AG10803 (cell line): ENCODE measurements at places on chromosomes 16 and 17.

- DNase-seq, result no peak
Observed at GRCh38 chr17:66523378-66524200, 221.2 kb downstream of the PRKCA start.

GRCh38 chr16:89720551-89720812 is 216 bp downstream of the VPS9D1 start:
- no peak for DNase-seq

DNA sequence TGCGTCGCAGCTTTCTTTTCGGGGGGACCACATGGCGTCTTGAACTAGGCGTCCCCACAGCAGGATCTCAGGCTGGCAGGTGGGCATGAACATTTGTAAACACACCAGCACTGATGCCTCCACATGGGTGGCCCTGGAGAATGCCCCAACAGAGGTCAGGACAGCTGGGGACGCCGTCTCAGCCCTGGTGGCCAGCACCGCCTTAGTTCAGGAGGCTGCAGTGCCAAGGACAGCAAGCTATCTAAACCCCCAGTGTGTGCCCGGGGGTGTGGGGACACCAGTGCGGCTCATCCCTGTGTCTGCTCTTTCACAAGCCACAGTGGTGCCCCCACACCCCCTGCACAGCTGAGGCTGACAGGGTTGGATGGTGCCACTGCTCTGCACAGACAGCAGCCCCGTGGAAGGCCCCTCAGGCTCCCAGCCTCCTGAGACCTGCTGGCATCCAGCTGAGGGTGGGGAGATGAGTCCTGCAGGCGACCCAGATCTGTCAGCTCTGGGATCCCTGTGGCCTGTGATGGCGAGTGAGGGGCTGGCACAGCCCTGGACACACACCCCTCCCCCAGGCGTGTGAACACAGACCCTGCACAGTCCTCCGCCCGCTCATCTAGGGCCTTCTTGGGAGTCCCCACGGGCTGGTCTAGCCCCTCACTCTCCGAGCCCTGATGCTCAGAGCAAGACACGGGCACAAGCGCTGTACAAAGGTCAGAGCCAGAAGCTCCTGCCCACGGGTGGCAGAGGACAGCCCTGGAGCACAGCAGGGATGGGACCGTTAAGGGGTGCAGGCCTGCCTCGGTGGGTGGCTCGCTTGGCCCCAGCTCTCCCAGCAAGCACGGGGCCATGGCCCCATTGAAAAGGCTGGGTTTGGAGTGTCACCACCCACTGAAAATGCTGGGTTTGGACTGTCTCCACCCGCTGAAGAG is 10.7 kb downstream of the FSCN2 start:
- DNase-seq, result no peak

GRCh38 chr17:16662936-16663335 is 9.3 kb upstream of the ZNF624 start:
- no peak for DNase-seq

DNA sequence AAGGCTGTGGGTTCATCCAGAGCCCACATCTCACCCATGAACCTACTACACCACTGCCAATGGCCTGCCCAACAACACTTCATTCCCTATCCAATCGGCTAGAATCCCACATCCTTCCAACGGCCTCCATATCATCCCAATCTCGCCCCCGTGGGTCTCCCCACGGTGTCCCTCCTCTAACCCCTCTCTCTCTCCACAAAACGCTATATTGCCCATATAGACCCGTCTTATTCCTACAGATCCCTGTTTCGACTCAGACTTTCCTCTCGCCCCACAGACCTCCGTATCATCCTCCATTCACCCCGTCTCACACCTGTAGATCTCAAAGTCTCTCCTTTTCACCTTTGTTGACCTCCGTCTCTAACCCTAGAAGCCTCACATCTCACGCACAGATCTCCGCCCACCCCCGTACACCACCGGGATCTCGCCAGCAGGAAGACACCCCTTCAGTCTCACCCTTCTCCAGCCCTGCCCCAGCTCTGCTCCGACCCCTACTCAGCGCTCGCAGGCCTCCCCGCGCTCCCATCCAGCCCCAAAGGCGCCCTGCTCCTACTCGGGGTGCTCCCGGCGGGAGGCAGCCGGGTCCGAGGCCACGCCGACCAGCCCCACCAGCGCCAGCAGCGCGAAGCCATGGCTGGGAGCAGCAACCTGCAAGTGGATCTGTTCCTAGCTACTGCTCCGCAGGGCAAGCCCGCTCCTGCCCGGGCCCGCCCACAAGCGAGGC is at the start of gene FDXR:
TSS of gene FDXR (minus strand) at position 682 of the 724 bp plus-strand sequence. CDS start at position 632, 50 bp downstream.
- DNase-seq, result no peak

- no peak for DNase-seq
Observed at GRCh38 chr17:67335245-67335835, 31.0 kb downstream of the PSMD12 start.

- DNase-seq, result no peak
Observed at GRCh38 chr17:56973520-56973919, 4.4 kb upstream of the SCPEP1 start.

DNA sequence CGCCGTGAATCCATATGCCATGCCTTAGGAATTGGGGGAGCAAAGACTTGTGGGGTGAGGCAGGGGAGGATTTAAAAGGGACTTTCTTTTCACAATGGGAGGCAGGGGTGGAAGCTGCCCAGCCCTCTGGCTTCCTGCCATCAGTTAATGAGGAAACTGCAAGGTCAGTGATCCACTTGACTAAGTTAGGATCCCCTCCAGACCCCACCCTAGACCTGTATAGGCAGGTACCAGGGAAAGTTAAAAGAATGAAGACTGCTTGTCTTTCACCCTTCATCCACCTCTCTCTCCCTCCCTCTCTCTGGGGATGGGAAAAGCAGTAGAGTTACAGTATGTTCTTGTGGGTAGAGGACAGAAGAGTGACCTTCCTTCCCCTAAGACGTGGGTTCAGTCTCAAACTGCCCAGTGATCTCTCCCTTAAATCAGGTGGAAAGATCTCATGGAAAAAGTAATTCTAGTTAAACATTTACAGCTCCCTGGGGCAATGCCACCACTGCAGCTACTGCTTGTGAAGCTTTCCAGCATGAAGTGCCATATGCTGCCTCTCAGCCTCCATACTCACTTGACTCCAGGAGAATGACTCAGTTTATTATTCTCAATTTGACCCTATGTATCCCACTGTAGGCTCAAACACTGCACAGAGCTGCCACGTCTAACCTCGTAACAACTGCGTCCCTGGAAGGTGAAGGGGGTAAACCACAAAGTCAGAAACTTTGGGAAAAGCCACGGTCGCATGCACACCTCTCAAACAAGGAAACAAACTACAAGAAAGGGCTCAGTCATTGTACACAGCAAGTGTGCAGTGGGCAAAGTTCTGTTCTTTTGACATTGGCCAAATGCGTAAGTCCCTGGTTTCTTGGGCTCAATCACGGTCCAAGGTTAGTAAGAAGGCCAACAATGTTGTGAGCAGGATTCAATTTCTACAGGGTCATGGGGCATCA is 1.2 kb downstream of the COA3 start:
- no peak for DNase-seq

- no peak for DNase-seq
Observed at GRCh38 chr17:40086150-40087044, 14.0 kb downstream of the NR1D1 start.

DNA sequence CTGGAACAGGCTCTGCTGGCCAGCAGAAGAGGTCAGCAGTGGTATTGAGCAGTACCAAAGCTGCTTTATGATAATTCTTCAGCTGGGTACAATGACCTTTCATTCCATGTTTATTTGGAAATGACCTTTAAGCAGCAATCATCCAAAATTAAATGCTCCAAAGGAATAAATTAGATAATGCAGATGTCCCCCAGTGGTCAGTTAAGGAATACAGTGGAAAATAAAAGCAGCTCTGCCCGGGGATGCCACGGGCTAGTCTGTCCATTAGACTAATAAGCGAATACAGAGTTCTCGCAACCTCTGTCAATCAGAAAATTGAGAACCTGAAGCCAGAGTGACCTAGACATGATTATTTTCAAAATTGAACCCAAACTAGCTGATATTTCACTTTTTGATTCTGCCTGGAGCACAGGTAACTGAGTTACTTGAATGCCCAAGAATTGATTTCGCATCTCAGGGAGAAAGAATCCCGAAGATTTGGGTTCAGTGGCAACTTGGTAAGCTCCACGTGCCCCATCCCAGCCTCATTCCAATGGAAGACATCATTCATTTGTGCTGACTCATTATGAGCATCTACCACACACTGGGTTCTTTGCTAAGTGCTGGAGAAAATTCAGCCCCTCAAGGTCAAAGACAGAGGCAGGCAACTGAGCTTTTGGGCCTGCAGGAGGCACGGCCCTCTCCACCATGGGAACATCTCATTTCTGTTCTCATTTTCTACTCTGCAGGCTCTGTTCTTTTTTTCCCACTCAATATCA is 34.4 kb upstream of the SLC39A11 start:
- DNase-seq, result no peak

DNA sequence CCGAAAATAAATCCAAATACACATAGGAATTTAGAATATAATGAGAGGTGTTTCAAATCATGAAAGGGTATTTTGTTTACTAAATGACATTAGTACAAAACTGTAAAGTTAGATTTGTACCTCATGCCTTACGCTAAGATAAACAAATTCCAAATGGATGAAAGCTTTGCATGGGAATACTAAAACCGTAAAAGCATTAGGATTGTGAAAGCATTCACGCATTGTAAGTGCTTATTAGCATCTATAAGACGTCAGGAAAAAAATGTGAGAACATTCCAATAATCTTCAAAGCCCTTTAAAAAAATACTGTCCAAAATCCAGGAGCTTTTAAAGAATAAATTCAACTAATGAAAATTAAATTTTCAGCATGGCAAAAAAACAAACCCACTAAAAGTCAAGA is 24.8 kb upstream of the ALOX15 start:
- peak; percentile 5 for DNase-seq

GRCh38 chr16:57147381-57148221 is 38.2 kb downstream of the PSME3IP1 start:
- DNase-seq, result peak; percentile 82

GRCh38 chr16:50081428-50082018 is 15.8 kb downstream of the HEATR3 start:
- peak; percentile 31 for DNase-seq

DNA sequence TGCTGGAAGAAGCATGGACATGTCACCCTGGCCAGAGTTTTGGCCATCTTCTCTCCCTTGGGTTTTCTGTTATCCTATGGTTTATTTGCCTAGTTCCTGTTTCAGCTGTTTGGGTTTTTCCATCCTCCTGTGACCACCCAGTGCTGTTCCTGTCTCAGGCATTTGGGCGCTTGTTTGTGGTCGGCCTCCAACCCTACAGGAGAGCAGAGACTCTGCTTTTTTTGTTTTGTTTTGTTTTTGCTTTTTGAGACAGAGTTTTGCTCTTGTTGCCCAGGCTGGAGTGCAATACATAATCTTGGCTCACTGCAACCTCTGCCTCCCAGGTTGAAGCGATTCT is 3.3 kb upstream of the ZC3H7A start:
- no peak for DNase-seq

DNA sequence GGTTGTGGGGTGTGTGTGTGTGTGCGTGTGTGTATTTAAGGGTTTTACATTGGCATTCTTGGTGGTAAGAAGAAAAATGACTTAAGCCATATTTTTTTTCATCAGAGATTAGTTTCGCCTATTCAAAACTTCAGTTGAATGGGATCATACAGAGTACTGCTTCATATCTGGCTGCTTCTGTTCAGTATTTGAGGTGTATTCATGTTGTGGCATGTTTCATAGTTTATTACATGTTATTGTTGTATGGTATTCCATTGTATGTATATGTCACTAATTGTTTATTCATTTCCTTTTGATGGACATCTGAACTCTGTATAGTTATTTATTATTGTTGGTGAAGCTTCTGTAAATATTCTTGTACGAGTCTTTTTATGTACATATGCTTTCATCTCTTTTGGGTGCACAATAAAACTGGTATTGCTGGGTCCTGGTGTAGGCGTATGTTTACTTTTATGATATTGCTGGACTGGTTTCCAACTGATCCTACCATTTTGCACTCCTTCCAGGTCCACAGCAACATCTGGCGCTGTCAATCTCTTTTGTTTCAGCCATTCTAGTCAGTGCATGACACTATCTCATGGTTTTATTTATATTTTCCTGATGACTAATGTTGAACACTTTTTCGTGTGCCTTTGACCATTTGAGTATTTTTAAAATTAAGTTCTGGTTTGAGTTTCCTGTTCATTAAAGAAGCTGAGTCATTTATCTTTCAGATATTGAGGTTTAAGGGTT is 77.4 kb upstream of the MAF start:
- no peak for DNase-seq

- DNase-seq, result peak; percentile 28
Observed at GRCh38 chr17:4001048-4001590, 36.9 kb upstream of the ATP2A3 start.

GRCh38 chr17:3972281-3972731 is 8.1 kb upstream of the ATP2A3 start:
- DNase-seq, result no peak

DNA sequence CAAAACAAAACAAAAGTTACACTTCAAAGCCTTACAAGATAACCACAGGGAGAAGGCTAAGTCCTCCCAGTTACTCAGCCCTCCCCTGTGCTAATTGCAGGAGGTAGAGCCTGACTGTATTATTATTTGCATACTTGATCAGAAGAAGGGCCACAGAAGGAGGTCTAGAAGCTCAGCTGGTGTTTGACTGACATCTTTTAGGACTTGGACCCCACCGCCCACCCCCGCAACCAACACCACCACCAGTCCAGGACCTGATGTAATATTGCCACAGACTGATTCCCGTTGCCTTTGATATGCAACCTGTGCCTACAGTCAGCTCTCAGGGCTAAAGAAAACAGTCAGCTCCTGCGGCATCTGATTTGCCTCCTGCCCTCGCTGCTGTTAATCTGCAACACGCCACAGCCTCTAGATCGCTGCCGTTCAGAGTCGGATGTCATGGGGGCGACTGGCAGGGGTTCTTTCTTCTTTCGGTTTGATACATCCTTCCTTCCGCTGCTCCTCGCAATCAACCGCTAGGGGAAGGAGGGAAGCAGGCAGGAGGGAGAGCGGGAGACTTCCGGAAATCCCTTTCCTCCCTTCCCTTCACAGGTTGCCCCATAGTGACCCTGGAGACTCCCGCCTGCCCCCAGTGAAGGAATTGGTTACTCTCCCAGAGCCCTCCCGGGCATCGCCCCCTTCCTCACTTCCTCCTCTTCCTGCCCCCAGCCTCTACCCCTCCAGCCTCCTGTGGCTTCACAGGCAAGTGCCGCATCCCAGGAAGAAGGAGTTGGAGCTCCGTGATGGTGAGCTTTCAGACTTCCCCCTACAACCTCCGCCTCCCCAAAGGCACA is 90.5 kb upstream of the SOX9 start:
- DNase-seq, result peak; percentile 62
